ENCODE measurements at places on chromosomes 11 and 22.

GRCh38 chr22:28791841-28792490 is 8.4 kb downstream of the XBP1 start:
- DNase-seq = no peak

GRCh38 chr11:112760396-112761059 is 200.7 kb upstream of the NCAM1 start:
- DNase-seq = no peak

GRCh38 chr11:27968461-27968860 is 139.5 kb downstream of the KIF18A start:
- no peak for DNase-seq

DNA sequence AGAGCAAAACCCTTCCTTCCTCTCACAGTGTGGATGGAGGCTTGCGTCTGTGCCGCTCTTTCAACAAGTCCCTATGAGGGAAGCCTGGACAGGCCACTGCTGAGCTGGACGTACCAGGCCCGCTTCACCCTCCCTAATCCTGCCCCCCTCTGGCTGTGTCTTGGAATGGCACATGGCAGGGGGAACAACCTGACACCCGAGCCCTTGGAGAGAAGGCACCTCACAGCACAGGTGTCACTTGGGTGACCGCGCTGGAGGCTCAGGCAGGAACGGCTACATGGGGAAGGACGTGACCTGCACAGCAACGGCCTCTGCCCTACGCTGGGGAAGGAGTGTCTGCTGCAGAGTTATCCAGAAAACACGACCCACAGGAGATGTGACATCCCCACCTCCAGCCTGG is 11.0 kb downstream of the CARS1 start:
- no peak for DNase-seq

DNA sequence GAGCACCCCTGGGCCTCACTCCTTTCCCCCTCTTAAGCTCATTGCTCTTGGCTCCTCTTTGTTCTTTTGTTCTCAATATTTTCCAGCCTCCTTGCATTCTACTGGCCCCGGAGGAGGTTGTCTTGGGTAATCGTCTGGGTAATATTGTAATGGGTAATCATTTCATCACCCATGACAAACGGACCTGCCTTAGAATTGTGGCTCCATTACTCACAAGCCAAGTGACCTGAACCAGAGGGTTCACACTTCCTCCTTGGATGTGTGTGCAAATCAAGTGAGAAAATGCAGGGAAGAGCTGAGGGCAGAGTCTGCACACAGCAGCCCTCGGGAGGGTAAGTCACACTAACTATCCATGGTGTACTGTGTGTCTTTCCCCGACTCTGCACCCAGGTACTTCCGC is 305.0 kb downstream of the BUD13 start:
- no peak for DNase-seq

DNA sequence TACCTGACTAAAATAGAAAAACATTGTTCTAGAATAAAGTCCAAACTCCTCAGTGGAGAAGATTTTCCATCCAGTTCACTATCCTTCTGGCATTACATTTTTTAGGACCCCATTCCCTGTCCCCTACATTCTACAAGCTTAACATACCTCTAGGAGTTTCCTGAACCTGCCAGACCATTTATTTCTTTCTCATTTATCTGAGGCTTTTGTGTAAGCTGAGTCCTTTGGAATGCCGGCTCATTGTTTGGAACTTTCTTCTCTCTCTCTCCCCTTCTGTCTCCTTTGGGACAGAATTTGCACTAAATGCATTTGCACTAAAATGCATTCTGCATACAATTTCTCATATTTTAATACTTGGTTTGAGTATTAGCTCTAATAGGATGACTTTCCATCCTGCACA is 393.0 kb upstream of the ANO3 start:
- DNase-seq = no peak

DNA sequence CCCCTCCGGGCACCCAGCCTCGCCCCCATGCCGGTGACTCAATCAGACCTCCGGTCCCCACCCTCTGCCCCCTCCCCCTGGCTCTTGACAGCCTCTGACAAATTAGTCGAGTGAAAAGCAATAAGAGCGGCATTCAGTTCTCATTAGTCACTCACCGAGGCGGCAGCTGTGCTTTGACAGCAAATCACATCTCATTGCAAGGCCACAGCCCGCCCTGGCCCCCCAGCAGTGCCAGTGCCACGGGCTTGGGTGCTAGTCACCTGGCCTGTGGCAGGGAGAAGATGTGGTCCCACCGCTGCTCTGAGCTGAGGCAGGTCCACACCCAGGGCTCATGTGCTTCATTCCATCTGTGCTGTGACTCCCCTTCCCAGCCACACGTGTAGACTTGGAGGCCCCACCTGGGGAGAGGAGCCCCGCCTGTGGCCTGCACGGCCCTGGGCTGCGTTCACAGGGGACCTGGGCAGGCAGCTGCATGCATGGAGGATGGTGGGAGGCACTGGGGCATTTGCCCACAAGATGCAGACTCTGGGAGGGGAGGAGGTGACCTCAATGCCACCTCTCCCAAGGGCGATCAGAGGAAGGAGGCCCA is 7.4 kb upstream of the TH start:
- no peak for DNase-seq

DNA sequence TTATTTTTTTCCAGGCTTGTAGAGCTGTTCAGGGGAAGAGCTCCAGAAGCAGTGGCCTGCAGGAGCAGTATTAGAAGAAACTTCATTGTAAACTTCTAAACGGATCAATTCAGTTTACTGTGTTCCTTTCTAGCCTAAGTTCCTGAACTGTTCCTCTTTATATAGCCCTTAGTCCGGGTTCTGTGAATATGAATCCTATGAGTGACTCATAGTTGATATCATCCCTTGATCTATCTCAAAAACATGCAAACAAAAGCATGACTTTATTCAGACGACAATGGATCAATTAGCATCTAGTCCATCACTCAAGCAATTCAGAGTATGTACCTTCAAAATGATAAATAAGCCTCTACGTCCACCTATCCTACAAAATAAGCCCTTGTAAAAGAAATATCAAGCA is at the start of gene MMP12:
Gene MMP12 (minus strand): TSS at position 131 of the 400 bp plus-strand sequence. CDS start 45 bp downstream, at position 86.
- DNase-seq = no peak

GRCh38 chr11:12798609-12799011 is 124.4 kb downstream of the TEAD1 start:
- no peak for DNase-seq

- no peak for DNase-seq
These were observed 30.9 kb downstream of the MICAL2 start for GRCh38 chr11:12141283-12141682.

DNA sequence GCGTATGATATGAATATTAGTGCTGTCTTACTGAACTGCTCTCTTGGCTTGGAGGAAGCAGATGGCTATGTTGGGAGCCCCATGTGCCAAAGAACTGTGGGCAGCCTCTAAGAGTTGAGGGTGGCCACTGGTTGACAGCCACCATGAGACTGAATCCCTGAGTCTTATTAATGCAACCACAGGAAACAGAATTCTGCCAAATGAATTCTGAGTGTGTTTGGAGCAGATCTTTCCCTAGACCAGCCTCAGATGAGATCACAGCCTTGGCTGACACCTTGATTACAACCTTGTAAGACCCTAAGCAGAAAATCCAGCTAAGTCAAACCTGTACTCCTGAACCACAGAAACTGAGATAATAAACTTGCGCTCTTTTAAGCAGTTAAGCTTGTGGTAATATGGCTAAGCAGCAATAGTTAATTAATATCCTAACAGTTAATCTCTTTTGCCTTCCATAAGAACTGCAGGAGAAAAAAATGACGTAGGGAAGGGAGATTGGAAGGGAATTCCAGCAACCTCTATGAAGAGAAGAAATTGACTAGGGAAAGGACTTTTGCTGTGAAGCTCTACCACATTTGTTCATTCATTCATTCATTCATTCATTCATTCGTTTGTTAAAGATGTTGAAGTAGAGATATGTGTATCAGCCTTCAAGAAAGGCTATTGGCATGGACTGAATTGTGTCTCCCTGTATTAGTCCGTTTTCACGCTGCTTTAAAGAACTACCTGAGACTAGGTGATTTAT is 26.8 kb downstream of the ADM start:
- no peak for DNase-seq

DNA sequence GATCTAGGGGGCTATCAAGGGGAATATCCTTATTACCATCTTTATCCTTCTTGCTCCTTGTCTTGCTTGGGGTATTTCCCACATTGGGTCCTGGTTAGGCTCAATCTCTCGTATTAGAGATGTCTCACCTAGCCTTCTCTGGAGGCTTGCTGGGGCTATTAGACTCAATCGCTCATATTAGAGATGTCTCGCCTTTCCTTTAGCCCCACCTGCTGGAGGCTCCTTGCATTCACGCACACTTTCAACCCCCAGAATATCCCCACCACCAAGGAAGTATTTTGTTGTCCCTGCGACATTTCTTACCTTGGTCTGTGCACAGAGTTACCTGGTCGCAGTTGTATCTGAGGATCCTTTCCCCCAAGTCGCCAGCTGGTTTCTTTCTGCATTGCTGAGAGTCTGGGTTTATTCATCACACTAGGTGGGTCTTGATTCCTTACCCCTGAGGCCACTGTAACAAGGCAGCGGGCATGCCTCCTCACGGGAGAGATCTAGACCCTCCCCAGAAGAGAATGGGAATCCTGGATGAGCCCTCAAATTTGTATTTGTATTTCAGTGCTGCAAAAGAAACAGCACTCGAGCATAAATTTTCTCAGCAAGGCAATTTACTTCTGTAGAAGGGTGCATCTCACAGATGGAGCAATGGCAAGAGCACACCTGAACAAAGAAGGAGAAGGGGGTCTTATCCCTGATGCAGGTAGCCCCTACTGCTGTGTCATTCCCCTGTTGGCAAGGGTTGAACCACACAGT is 15.9 kb upstream of the HYLS1 start:
- no peak for DNase-seq

GRCh38 chr11:94543695-94544645 is at the start of gene FUT4:
TSS of gene FUT4 (plus strand) at chr11:94543921. CDS start at chr11:94544134, 213 bp downstream.
- peak; percentile 61 for DNase-seq

- DNase-seq = no peak
These were observed 66.5 kb downstream of the DBX1 start for GRCh38 chr11:20093775-20094174.

GRCh38 chr11:123580557-123581275 is 73.7 kb downstream of the SCN3B start:
- peak; percentile 61 for DNase-seq
